Mesenchymal stem cell (in vitro differentiated cells and primary cell): ENCODE measurements at places on chromosomes 7 and 10.

DNA sequence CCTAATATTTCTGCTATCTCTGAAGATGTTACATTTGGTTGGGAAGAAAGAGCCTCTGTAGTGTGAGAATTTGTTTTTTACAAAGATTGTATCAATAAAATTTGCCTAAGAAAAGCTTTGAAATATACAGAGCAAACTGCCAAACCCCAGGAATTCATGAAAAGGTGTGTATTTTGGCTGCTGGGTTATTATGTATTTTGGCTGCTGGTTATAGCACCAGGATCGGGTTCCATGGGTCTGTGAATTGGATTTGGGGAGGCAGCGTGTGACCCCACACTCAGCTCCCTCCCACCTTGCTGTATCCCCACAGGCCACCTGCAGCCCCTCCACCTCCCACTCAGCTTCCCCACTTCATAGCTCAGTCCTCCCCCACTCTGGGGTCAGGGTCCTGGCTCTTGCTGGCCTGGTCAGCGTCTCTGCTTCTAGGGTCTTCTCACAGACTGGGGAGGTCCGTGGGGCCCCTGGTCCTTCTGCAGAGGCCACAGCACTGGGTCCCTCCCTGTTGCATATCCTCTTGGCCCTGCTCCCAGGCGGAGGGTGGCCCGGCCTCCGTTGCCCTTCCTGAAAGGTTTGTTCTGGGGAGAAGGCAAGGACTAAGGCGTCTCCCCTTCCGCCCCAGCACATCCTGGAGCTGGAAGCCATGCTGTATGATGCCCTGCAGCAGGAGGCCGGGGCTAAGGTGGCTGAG lies 24.0 kb upstream of the DPYSL4 start:
- DNase-seq, result no peak

GRCh38 chr10:98097616-98098015 lies 36.8 kb upstream of the R3HCC1L start:
- no peak for DNase-seq

DNA sequence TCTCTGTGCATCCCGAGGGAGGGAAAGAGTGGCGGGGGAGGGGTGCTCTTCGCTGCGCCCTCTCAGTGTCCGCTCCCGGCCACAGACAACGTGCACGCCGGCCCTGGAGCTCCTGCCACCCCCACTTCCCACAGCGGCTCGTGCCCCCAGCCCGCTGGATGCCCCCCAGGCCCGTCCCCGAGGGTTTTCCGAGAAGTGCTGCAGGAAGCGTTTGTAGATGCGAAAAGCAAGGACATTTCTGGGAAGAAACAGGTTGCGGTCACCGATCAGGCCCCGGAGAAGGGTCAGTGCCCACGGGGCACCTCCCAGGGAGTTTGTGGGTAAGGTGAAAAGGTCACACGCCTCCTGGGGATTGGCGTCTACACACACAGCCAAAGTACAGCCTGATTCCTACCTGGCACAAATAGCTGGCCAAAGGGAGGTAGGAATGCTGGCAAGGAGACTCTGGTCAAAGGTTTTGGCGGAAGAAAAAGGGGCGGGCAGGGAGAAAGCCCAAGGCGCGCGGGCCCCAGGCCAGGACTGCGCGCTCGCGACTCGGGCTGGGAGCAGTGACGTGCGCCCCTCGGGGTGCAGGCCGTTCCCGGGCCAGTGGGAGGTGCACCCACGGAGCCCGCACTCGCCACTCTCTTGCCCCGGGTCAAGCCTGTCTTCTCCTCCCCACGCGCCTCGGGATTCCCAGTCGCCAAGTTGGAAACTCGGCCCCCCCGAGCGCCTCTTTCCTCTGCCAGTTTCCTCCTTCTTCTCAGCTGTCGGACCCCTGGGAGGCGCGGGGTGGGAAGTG lies 1.5 kb upstream of the NRP1 start:
- DNase-seq, result peak; percentile 42

DNA sequence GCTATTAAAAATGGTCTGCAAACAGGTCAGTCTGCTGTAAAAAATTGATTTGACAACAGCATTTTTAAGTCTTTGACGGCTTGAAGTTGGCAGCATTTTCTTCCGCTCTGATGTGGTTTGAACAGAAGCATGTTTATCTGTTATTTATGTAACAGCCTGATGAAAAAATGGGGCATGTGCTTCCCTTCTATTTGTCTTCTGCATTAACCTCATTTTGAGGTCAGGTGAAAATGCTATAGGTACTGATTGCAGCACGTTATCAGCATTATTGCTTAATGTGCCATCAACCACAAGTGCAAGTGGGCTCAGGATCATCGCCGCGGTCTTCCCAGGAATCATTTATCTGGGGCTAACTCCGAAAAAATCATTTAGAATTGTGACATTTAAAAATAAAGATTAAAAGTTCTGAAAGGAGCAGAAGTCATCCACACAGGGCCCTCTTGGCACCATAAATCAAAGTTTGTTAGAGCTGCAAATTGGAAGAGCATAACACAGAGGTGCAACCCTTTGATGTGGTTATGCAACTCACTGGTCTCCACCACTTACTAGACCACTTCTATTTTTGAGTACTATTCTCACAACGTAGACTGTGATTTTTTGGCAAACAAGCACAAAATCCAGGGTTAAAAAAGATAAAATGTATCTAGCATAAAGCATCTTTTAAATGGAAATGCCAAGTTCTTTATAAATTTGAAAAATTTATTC lies 307.7 kb downstream of the MDFIC start:
- no peak for DNase-seq

DNA sequence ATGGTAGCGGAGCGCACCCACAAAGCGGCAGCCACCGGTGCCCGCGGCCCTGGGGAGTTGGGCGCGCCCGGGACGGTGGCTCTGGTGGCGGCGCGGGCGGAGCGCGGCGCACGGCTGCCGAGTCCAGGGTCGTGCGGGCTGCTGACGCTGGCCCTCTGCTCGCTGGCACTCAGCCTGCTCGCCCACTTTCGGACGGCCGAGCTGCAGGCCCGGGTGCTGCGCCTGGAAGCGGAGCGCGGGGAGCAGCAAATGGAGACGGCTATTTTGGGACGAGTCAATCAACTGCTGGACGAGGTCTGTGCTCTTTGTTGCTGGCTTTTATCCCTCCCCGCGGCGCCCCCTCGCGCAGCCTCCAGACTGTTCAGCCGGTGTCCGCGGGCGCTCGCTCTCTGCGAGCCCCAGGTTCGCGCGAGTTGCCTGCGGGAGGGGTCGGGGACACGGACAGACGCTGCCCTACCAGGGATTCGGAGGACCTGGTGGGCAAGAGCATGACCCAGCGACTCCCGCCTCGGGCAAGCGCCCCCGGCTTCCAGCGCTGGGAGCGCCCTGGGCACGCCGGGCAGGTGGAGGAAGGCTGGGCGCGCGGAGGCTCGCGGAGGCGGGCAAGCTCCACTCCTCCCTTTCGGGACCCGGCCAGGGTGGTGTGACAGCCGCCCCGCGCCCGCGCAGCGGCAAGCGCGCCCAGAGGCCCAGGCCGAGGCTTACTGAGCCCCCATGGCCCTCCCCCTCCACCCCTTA lies 887 bp downstream of the COL13A1 start:
- peak; percentile 73 for DNase-seq

DNA sequence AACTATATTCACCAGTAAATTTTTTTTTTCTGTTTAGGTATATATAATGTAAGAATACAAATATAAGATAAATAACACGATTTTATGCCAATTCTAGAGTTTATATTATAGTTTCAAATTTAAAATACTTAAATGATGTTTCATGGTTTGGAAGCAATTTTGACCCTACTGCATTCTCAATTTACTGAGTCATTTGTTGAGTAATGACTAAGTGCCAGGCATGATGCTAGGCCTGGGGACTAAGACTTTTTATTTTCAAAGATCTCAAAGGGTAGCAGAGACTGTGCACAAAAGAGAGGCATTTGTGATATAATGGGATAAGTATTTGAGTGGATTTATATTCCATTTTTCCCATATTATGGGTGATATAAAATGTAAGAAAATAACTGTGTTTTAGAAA lies 78.9 kb upstream of the SMIM30 start:
- DNase-seq, result no peak

- no peak for DNase-seq
These were observed 37.6 kb downstream of the PITRM1 start for GRCh38 chr10:3135006-3135405.

DNA sequence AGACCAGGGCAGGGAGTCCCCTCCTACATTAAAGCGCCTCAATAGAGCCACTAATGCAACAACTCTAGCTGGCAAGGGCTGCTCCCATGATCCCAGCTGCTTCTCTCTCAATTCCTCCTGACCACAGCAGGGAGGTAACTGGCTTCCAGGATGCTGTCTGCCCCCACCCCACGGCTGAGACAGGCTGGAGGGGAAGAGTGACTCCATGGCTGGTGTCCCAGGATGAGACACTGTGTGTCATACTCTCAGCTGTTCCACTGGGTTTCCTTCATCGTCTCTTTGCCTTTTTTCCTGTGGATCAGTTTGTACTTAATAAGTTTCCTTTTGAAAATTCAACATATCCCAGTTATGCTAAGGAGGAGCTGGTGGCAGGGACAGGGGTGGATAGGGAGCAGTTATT lies 27.7 kb upstream of the MYH16 start:
- no peak for DNase-seq

DNA sequence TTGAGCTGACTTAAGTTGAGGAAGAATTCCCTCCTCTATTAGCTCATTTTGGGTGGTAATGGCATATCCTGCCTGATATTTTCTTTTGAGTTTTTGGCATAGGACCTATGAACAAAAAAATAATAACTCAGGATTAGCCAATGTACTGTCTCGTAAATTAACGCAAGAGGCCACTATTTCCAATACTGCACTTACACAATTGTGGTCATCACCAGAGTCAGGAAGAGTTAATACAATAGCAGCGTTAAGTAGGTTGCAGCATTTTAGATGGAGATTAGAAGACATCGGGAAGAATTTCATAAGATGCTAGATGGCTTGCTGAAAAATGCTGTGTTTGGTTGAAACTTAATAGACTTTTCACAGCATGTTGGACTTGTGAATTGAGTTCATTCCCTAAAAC lies 36.4 kb downstream of the ANTXRL start:
- no peak for DNase-seq

DNA sequence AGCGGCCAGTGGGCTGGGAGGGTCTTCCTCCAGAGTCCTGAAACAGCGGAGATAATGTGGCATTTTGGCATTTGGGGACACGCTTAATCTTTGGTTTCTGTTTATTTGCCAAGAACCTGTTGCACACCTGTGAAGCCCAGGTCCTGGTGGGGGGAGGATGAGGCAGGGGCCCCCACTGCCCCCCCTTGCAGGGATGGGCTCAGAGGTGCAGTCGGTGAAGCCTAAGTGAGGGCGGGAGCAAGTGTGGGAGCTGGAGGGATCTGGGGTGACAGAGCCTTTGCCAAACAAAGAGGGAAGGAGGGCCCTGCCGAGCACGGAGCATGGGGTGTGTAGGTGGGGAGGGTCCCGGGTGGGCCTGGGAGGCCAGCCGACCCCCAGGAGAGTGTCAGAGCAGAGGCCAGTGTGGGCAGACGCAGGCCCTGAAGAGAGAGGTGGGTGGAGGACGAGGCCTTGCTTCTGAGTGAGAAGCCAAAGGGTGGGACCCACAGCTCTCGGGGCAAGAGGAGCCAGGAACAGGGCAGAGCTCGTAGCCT lies 62.1 kb upstream of the ADGRA1 start:
- DNase-seq, result no peak

DNA sequence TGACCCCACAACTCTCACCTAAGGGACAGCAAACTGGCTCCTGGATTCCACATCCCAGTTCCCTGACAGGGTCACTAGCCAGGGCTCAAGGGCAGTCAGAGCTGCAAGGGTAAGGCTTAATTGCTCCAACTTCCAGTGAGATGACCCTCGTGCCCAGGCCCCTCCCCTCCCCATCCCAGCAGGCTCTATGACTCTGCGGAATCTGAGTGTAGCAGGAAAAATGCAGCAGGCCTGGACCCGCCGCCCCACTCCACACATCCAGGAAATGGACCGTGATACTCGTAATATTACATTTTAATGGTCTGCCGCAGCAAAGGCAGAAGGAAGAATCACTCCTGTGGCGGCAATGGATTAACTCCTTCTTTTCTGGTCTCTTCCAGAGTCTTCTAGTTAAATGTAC lies 91.7 kb upstream of the CHST15 start:
- no peak for DNase-seq

DNA sequence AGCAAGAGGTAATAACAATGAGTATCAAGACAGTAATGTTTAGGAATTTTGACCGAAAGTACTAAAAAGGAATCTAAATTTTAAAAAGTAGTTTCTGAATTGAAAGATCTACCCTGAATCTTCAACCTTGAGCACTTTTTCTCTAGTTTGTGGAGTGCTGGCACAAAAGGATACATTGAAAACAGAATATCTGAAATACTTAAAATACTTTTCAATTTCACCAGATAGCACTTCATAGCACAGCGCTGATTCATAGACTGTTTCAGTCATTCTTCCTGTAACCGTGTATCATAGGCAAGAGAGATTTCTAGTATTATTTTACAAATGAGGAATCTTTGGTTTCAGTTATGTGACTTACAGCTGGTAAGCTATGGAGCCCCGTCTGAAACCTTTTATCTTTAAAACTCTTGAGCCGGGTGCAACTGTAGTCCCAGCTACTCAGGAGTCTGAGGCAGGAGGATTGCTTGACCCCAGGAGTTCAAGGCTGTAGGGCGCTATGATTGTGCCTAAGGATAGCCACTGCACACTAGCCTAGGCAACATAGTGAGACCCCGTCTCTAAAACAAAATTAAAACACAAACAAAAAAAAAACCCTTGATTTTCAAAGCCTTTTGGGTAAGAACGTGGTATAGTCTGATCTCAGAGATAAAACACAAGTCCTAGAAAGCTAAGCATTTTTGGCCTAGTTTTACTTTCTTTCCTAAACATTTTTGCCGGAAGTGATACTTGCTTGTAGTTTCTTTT lies 35.1 kb downstream of the FHIP2A start:
- peak; percentile 64 for DNase-seq

DNA sequence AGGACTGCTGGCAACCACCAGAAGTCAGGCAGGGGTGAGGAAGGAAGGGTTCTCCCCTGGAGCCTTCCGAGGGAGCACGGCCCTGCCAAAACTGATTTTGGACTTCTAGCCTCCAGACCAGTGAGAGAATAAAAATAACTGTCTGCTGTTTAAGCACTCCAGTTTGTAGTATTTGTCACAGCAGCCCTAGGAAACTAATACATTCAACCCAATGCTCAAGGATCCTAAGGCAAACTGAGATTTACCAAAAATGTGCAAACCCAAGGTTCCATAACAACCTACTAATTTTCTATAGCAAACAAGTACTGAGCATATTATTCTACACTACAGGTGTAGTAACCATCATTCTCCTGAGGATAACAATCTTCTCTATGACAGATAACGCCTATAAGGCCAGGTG lies 18.6 kb downstream of the ARHGAP12 start:
- no peak for DNase-seq

DNA sequence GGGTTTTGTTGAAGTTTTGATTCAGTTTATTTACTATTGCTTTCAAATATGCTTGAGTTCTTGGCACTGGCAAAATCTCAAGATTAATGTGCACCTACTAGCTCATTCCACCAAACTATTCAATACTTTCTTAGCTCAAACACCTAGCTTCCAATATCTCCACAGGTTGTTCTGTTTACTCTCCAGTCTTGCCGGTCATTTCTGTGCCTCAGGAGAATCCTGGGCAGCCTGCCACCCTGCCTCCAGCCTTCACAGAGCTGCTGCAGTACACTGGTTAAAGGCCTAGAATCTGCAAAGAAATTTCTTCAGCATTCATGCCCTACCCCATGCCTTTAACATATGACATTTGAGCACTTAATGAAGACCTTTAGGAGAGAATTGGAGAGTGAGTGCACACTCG lies 4.0 kb upstream of the TMEM106B start:
- DNase-seq, result no peak

- no peak for DNase-seq
These were observed 78.0 kb upstream of the CTTNBP2 start for GRCh38 chr7:117951285-117951684.

- DNase-seq, result peak; percentile 76
These were observed 65.1 kb downstream of the CLEC2L start for GRCh38 chr7:139588632-139589031.
